ENCODE measurements at places on chromosomes 3 and 15.
A peak's percentile ranks its signal among the peaks of the same experiment; 100 is the strongest.

DNA sequence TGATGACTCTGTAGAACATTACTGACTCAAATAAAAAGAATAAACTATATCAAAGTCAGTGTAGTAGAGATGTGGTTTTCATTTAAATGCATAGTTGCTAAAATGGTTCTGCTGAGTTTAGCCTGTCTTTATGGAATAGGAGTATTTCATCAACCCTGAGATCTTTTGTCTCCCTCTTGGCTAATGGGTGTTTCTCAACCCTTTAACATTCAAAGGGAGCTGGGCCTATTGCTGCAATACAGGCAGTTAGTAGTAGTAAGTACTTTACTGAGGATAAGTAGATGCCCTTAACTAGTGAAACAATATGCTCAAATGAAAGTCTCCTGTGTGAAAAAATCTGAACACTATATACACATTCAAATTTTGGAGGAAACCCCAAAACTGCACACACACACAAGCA is 184.7 kb upstream of the TTC14 start:
- no peak for DNase-seq

DNA sequence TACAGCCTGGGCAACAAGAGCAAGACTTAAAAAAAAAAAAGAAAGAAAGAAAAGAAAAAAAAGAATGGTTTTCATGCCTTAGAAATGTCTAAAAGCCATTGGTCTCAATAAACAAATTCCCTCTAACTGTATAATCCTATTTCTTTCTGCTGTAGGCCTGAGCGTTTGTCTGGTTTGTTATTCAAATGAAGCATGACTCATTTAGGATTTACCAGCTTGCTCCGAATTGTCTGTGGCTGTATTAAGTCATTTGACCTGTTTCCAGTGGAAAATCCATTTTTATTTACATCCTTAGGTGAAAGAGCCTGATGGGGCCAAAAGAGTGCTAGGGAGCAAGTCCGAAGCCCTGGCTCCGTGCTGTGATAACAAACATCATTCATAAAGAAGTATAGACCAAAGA is 73.8 kb downstream of the BDH1 start:
- no peak for DNase-seq

GRCh38 chr3:117553461-117553860 is 843.9 kb downstream of the TUSC7 start:
- DNase-seq: no peak

DNA sequence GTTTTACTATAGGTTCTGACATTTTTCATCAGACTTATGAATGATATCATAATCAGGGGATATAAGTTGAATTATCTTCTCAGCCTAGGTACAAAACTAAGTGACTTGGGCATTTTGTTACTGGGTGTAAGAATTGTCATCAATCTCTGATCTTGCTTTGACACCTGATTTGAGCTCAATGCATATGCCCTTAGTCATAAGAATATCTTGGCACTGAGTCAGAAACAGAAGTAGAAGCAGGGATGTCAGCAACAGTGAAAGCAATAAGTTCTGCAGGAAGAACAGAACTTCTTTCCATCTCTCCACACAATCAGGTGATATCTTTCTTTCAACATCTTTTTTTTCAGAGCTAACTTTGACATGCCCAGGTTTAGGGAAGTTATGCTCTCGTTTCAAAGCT is 14.6 kb downstream of the SLITRK3 start:
- DNase-seq: no peak

- no peak for DNase-seq
These were observed 20.7 kb upstream of the PPARG start for GRCh38 chr3:12268049-12268735.

GRCh38 chr15:69215314-69216035 is 55.0 kb downstream of the GLCE start:
- DNase-seq: no peak

DNA sequence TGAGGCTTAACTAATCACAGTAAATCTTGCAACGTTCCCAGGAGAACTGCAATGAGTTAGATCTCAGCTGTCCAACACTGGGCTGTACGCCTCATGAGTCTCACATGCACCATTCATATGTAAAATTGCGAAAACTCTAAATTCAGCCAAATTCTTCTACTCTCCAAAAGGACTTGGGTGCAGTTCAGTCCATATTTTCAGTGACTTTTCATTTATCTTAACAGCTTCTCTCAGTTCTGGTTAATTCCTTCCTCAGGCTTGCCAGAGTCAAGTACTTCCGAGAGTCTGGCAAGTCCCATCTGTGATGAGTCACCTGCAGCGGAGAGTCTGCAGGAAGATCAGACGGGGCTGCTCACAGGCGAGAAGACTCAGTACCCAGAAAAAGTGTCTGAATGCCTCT is 11.5 kb downstream of the CCDC80 start:
- no peak for DNase-seq

- no peak for DNase-seq
These were observed 158.8 kb downstream of the RORA start for GRCh38 chr15:61070111-61070901.

- DNase-seq: no peak
These were observed 71.7 kb upstream of the ABHD2 start for GRCh38 chr15:89016549-89017041.

- DNase-seq: no peak
These were observed 120.0 kb downstream of the SLCO3A1 start for GRCh38 chr15:91973481-91973880.

- DNase-seq: no peak
These were observed 31.1 kb upstream of the TJP1 start for GRCh38 chr15:29853211-29853987.

- DNase-seq: no peak
These were observed 47.9 kb downstream of the PIK3CB start for GRCh38 chr3:138786788-138787271.

- DNase-seq: no peak
These were observed 784.6 kb downstream of the NR2F2 start for GRCh38 chr15:97114900-97115760.

- DNase-seq: no peak
These were observed 694.9 kb downstream of the MECOM start for GRCh38 chr3:168968609-168969008.

- DNase-seq: no peak
These were observed 18.6 kb downstream of the UBE2Q2 start for GRCh38 chr15:75861750-75862402.

GRCh38 chr15:29472901-29473445 is 203.4 kb upstream of the NSMCE3 start:
- no peak for DNase-seq

DNA sequence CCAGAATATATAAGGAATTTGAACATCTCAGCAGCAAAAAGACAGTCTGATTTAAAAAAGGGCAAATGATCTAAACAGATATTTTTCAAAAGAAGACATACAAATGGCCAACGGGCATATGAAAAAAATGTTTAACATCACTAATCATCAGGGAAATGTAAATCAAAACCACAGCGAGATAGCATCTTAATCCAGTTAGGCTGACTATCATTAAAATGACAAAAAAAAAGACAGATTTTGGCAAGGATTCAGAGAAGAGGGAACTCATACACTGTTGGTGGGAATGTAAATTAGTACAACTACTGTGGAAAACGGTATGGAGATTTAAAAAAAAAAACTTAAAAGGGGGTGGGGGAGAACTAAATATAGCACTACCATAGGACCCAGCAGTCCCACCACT is 47.9 kb downstream of the RNF13 start:
- DNase-seq: no peak

- DNase-seq: no peak
These were observed 115.2 kb downstream of the NTRK3 start for GRCh38 chr15:88141269-88141889.

GRCh38 chr15:31338318-31338878 is 11.8 kb downstream of the KLF13 start:
- DNase-seq: no peak

GRCh38 chr3:40173227-40173721 is 136.2 kb upstream of the EIF1B start:
- DNase-seq: no peak

- no peak for DNase-seq
These were observed 18.8 kb downstream of the PSTPIP1 start for GRCh38 chr15:77013776-77014131.

DNA sequence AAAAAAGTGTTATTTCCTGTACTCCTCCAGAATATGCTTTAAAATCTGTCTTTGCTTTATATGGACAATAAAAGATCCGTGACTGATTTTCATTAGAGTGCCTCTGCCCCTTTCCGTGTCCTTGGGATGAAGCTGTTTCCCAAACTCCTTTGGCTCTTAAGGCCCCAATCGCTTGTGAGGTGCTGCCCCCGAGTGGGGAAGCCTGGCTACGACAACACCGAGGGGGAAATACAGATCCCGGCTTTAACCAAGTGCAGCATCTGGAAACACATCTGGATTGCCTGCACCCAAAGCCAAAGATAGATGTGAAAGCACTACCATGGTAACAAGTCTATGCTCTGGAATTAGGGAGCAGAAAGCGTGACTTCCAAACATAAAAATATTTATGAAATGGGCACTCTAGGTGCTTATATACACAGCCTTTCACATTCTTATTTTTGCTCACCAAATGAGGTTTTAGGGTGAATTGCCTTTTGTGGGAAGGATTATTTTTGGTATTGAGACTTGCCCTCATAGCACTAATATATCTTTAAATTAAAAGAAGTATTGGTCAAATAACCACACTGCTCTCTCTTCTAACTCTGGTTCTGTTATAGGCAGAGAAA is 40.6 kb upstream of the ADCY5 start:
- DNase-seq: peak; percentile 68

GRCh38 chr15:44682211-44682610 is 18.7 kb upstream of the SPG11 start:
- DNase-seq: no peak

GRCh38 chr3:192413461-192413860 is 313.9 kb downstream of the FGF12 start:
- DNase-seq: no peak

DNA sequence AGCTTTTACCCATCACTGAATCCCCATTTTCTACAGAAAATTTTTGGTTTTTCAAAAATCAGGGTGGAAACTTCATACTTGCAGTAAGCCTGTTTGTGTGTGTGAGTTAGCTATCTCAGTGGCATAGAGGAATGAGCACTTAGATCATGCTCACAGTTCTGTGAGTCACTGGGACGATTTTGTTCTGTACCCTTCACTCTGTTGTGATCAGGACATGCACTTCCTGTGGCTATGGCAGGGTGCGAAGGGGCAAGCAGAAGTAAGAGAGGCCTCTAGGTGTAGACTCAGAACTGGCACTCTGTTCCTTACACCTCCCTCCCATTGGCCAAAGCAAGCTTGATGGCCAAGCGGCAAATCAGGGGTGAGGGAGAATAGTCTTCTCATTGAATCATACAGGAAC is 11.6 kb downstream of the NIPA2 start:
- DNase-seq: no peak

DNA sequence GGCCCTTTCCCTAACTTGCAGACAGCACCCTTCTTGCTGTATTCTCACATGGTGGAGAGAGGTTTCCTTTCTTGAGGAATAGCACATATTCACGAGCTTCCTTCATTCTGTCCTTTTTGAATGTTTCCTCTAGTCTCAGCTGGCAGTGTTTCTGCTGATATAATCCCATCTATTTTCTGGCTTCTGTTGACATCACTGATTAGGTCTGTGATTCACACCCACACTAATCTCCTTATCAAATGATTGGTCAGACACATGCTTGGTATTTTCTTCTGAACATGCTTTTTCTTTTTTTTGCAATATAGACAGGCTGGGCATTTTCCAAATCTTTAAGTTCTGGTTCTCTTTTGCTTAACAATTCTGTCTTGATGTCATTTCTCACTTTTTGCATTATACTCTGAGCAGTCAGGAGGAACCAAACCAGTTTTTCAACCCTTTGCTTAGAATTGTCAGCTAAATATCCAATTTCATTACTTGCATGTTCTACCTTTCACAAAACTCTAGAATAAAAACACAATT is 65.4 kb downstream of the OXSM start:
- no peak for DNase-seq

DNA sequence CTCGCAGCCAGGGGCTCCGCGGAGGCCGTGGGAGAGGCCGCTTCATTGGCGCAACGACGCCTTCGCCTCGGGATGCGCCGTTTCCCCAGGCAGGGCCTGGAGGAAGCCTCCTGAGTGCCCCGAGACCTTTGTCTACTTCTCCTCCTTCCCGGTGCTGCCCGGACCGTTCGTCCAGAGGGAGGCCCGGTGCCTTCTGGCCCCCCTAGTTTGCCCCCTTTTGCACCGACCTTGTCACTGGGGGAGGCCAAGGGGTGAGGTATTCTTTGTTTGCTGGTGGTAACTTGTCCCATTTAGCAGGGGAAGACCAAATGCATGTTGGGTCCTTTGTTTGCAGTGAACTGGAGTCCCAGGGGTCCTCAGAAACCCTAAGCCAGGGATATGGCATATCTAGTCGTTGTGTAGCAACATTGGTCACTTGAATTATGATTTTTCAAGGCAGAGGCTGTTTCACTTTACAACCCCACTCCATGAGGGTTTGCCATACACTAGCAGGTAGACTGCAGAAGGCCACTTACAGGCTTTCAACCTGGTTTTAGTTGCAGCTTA is 615 bp downstream of the DHX30 start:
- no peak for DNase-seq

- no peak for DNase-seq
These were observed 833 bp downstream of the MAN2A2 start for GRCh38 chr15:90903733-90904536.

- DNase-seq: peak; percentile 34
These were observed 15.0 kb downstream of the PTH1R start for GRCh38 chr3:46892285-46893145.

Data from omental fat pad (tissue), 4 donors.